ENCODE measurements at places on chromosomes 13 and 19.
A peak's percentile ranks its signal among the peaks of the same experiment; 100 is the strongest.

DNA sequence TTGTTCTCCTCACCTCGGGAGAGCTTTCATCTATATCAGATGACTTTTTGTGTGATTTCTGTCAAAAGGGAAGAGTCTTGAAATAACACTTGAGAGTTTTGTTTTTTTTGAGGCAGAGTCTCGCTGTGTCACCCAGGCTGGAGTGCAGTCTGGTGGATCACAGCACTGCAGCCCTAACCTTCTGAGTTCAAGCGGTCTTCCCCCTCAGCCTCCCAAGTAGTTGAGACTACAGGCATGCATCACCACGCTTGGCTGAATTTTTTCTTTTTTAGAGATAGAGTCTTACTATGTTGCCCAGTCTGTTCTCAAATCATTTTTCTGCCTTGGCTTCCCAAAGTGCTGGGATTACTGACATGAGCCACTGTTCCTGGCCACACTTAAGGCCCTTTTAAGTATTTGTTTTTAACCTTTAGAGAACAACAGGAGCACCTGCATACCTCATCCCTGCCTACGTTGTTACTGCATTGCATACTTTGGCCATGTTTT, 11.4 kb downstream of the NDFIP2 start:
- no peak for DNase-seq

- no peak for DNase-seq
Observed at GRCh38 chr13:28744656-28745055, 25.9 kb upstream of the SLC46A3 start.

GRCh38 chr13:73092829-73093228, 34.0 kb downstream of the KLF5 start:
- DNase-seq = peak; percentile 16

DNA sequence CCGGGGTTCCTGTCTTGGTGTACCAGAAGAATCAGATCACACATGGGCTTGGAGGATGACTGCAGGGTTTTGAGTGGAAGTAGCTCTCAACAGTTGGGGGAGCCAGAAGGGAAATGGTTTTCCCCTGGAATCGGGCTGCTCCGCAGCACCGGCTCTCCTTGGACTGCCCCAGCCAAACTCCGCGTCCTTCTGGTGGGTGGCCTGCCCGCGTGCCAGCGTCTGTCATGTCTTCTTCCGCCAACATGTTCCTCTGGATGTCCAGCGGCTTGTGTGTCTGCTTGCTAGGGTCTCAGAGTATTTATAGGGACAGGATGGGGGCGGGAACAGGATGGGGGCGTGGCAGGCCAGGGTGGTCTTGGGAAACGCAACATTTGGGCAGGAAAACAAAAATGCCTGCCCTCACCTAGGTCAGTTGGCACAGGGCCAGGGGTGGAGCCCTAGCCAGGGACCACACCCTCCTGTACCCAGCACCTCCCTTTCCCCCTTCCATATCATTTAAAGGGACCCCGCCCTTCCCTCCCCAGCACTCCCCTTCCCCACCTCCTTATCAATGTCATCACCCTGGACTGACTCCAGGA, 1.3 kb upstream of the ZNF30 start:
- no peak for DNase-seq

DNA sequence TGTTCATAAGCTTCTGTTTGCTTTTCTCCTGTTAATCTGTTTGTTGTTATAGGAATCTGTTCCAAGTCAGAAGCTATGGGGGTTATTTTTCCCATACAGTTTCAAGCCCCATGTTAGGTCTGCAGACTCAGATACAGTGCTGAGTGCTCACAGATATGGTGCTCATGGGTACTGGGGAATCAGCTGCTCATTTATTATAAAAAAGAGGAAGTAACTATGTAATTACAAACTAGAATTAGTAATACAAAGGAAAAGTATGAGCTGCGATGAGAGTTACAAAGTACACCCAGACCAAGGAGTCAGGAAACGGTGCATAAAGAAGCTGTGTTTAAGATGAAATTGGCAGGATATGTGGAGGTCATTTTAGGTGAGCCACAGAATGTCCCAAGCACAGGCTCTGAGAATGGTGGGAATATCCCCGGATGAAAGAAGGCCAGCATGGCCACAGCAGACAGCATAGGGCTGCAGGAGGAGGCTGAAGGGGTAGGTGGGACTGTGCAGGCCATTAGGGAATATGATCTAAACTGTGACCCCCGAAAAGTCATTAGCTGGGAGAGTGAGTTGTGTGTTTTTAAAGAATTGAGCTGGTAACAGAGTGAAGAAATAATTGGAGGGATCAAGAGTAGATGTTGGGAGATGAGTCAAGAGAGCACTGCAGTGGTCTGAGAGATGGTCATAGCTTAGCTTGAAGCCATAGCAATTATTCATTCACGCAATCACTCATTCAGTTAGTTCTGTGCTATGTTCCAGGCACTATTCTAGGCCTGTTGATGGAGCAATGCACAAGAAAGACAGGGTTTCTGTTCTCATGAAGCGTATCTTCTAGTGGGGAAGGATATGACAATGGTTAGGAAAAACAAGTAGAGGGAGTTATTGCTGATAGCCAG, 177.4 kb upstream of the UBL3 start:
- DNase-seq = no peak

Measured in NCI-H1417 (cell line).